ENCODE measurements at places on chromosomes 6 and 20. TPM values are rescaled to one million over a fixed set of nuclear protein-coding genes. Genes with fewer than 3 reads are reported as not detected.

DNA sequence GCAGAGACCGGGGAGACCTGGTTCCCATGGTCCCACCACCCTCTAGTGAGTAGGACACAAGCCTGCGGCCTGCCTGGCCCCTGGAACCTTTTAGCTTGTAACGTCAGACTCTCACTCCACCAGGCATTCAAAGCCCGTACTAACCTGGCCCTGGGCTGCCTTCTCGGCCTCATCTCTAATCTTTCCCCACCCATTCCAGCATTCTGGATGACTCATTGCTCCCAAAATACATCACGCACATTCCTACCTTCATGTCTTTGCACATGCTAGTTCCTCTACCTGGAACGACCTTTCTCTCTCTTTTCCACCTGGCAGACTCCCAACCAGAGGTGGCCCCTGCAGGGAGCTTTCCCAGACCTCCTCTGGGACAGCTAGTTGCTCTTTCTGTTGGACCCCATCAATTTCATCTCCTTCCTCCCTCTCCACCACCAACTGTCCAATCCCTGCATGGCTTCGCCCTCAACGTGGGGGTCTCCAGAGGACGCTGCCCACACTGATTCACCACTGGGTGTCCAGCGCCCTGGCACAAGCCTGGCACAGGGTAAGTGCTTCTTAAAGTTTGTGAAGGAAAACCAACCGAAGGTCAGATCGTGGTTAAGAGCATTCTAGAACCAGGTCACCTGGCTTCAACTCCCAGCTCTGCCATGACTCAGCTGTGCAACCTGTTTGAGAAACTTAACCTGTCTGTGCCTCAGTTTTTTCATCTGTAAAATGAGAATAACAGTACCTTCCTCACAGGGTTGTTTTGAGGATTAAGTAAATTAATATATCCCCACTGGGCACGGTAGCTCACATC is 35.2 kb downstream of the JPH2 start:
- no peak for DNase-seq

- no peak for DNase-seq
Observed at GRCh38 chr6:135465307-135465706, 32.2 kb downstream of the AHI1 start.

TUBE1 gene
- total RNA-seq: 16.4 TPM

POPDC3 gene
- total RNA-seq: not detected

POM121L2 gene
- total RNA-seq: not detected
